Naive thymus-derived CD8-positive, alpha-beta T cell (primary cell): ENCODE measurements at places on chromosomes 1 and 21. TPM values are rescaled to one million over a fixed set of nuclear protein-coding genes. Genes with fewer than 3 reads are reported as not detected.

The SDC3 gene
- 0.16 TPM for total RNA-seq

The TMEM240 gene
- 3.4 TPM for total RNA-seq

DNA sequence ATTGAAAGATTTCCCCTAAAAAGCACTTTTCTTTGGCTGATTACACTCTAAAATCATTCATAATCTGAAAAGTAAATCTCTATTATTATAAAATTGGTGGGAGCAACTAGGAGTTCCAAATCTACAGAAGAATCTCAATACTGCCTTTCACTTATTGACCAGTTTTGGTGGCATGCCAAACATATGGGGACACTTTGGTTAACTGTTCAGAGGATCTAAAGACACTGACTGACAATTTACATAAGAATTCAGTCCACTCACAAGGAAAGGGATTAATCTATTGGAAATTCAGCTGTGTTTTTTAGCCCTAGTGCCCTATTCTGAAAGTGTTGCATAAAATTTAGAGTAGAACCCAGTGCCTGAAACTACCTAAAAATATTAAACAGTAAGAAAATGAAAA, 113.6 kb downstream of the LRRC40 start:
- no peaks in the 10 kb centered on the region for H3K36me3 ChIP-seq
- no peak overlapping the region for H3K27ac ChIP-seq
- peaks cover 16% of the 10 kb centered on the region for H3K27me3 ChIP-seq
- DNase-seq, result no peak
- no peak overlapping the region for H3K4me3 ChIP-seq

DNA sequence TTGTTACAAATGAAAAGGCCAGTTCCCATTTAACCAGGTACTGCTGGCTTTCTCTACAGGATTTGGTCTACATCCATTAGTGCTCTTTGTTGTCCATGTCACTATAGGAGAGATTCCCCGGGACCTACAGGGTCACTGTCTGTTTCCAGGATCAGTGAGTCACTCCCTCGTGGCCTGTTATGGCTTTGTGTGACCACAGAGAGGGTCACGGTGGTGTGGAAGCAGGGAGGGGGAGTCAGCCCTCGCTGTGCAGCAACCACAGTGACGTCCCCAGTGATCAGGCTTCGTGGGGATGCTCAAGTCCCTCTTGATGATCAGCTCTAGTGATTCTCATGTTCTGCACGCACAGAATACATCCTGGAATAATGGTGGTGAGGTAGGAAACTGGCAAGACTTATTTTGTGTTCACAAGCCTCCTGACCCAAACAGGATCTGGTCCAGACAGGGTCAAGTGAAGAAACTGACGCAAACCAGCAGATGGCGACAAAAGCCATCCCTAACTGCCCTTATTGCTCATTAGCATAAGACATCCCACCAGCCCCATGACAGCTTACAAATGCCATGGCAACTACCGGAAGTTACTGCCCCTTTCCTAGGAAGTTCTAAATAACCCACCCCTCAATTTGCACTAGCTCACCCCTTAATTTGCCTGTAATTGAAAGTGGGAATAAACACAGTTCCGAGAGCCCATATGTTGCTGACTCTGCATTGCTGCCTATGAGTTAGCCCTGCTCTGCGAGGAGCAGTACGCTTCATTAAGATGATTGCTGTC, 98.5 kb downstream of the DISC1 start:
- H3K27me3 ChIP-seq, result no peaks in the 10 kb centered on the region
- no peak overlapping the region for H3K4me3 ChIP-seq
- peaks cover 26% of the 10 kb centered on the region for H3K36me3 ChIP-seq
- no peak overlapping the region for H3K27ac ChIP-seq
- H3K4me1 ChIP-seq, result peaks cover 4% of the 10 kb centered on the region

The REN gene
- not detected for total RNA-seq

DNA sequence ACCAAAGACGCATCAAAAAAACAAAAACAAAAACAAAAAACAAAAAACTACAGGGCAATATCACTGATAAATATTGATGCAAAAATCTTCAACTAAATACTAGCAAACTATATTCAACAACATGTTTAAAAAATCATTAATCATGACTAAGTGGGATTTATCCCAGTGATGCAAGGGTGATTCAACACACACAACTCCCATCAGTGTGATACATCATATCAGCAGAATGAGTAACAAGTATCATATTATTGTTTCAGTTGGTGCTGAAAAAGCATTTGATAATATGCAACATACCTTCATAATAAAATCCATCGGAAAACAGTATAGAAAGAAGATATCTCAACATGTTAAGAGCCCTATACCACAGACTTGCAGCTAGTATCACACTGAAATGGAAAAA, 953.0 kb downstream of the AMY1C start:
- no peak overlapping the region for H3K27ac ChIP-seq
- H3K27me3 ChIP-seq, result no peaks in the 10 kb centered on the region
- no peak for DNase-seq
- no peaks in the 10 kb centered on the region for H3K36me3 ChIP-seq
- no peaks in the 10 kb centered on the region for H3K4me1 ChIP-seq

The MX2 gene
- 125 TPM for total RNA-seq

The KCND3 gene
- not detected for total RNA-seq

The ZNF683 gene
- total RNA-seq, result 2.4 TPM

The RGSL1 gene
- total RNA-seq, result not detected

GRCh38 chr21:45742247-45742646, 98.7 kb downstream of the PCBP3 start:
- no peaks in the 10 kb centered on the region for H3K27me3 ChIP-seq
- no peak for DNase-seq
- H3K36me3 ChIP-seq, result peaks cover 2% of the 10 kb centered on the region

The DIRAS3 gene
- total RNA-seq, result not detected

- H3K27ac ChIP-seq, result no peak overlapping the region
- no peaks in the 10 kb centered on the region for H3K4me1 ChIP-seq
- DNase-seq, result no peak
- no peaks in the 10 kb centered on the region for H3K27me3 ChIP-seq
- H3K36me3 ChIP-seq, result no peaks in the 10 kb centered on the region
Measured at GRCh38 chr1:3120994-3121393, 52.0 kb downstream of the PRDM16 start.

DNA sequence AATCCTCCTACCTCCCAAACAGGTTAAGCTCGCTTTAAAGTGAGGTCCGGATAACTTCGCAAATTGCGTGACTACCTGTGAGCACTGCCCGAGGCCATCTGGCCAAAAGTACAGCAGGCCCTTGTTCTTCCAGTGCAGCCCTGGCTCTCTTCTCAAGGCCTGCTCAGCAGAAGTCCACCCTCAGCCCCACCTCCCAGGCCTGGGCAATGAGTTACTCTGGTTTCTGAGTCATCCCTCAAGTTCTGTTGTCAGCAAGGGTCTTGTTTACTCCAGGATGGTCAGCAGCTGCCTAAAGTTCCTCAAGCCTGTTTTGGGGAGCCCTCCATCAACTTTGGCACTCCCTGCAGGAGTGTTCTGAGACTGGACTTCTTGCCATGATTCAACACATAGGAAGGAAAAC, 101.7 kb downstream of the BCAR3 start:
- H3K4me3 ChIP-seq, result no peak overlapping the region
- no peak overlapping the region for H3K27ac ChIP-seq

The PLEKHA6 gene
- total RNA-seq, result 1.2 TPM

The TSPEAR gene
- not detected for total RNA-seq

DNA sequence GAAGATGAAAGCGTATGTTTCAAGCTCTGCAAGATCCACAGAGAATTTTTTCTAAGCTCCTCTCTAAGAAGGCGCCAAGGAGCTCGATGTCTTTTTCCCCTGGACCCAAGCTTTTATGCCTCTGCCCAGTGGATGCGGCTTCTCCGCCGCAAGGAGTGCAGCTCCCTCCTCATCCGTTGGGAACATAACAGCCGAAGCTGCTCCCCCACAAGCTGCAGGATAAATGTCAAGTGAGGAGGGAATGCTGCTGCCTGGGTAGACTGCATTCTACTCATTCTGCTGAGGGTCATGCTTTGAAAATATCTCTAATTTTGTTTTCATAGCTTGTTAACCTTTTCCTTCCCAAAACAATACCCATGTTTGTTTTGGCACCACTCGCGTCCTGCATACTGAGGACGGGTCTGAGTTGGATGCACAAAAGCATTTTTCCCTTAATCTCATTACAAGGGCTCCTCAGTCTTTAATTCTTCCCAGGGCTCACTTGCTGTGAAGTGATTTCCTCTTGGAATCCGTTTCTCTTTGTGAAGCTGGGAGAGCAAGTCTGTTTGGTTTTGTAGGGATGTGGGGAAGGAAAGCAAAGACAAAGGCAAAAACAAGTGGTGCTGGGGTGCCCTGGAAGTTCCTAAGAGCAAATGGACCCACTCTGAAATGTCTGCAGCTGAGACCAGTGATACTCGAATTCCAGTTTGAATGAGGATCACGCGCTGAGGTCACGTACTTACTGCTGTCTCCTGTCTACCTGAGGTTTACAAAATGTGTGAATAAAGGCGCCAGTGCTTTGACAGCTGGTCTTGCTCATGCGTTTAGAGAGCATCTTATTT, 134.0 kb upstream of the IRF2BP2 start:
- H3K27me3 ChIP-seq, result no peaks in the 10 kb centered on the region
- no peak for DNase-seq
- no peak overlapping the region for H3K4me3 ChIP-seq

The USP1 gene
- 37.5 TPM for total RNA-seq

The HNRNPU gene
- 395 TPM for total RNA-seq

DNA sequence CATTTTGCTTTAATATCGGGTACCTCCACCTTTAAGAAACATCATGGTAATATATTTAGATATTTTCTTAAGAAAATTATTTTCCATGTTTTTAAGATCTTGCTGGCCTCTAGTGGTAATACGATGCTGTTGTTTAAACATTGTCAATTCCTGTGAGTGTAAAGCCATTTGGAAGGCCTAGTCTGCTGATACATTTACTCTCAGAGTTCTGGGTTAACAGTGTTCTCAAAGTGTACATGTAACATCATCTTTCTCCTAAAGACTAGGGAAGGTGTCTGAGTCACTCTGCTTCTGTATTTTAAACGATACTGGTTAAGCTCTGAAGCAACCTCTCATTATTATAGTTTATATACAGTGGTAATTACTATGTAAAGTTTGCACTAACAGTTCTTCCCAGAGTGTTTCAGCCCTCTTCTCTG, 189.1 kb downstream of the RASAL2 start:
- H3K27ac ChIP-seq, result no peak overlapping the region
- H3K4me1 ChIP-seq, result peaks cover 2% of the 10 kb centered on the region
- H3K27me3 ChIP-seq, result no peaks in the 10 kb centered on the region
- H3K4me3 ChIP-seq, result no peak overlapping the region
- no peaks in the 10 kb centered on the region for H3K36me3 ChIP-seq
- DNase-seq, result no peak

DNA sequence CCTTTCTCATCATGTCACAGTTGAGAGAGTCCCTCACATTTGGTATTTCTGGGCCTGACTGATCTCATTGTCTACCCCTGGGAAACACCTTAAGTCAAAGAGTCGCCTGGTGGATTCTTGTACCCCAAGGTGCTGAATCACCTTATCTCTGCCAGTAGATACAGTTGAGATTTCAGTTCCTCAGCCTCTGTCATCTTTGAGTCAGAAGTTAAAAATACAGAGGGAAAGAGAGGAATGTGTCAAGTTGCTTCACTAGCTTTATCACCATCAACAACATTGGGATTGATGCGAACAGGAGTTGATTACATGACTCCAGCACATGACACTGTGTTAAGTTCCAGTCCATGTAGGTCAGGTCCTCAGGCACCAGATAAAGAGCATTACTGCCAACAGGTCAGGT, 513.0 kb downstream of the NUF2 start:
- no peak for DNase-seq
- no peak overlapping the region for H3K4me3 ChIP-seq
- no peaks in the 10 kb centered on the region for H3K4me1 ChIP-seq
- no peaks in the 10 kb centered on the region for H3K36me3 ChIP-seq
- H3K27ac ChIP-seq, result no peak overlapping the region
- H3K27me3 ChIP-seq, result no peaks in the 10 kb centered on the region

GRCh38 chr1:186476264-186477040, 15.5 kb upstream of the PDC start:
- no peaks in the 10 kb centered on the region for H3K27me3 ChIP-seq
- no peak overlapping the region for H3K27ac ChIP-seq
- no peak overlapping the region for H3K4me3 ChIP-seq
- no peaks in the 10 kb centered on the region for H3K4me1 ChIP-seq

- peaks cover 8% of the 10 kb centered on the region for H3K36me3 ChIP-seq
- H3K4me1 ChIP-seq, result peaks cover 39% of the 10 kb centered on the region
- no peaks in the 10 kb centered on the region for H3K27me3 ChIP-seq
Measured at GRCh38 chr1:21262293-21263051, 27.8 kb downstream of the ECE1 start.

GRCh38 chr1:93588206-93588605, 93.4 kb downstream of the BCAR3 start:
- peaks cover 3% of the 10 kb centered on the region for H3K36me3 ChIP-seq
- H3K27me3 ChIP-seq, result no peaks in the 10 kb centered on the region
- no peak overlapping the region for H3K4me3 ChIP-seq
- peak overlapping the region; percentile 51 for H3K27ac ChIP-seq
- no peak for DNase-seq
- H3K4me1 ChIP-seq, result peaks cover 38% of the 10 kb centered on the region

GRCh38 chr1:82903626-82904025, 1095.3 kb downstream of the TTLL7 start:
- H3K4me3 ChIP-seq, result no peak overlapping the region
- H3K4me1 ChIP-seq, result no peaks in the 10 kb centered on the region
- DNase-seq, result no peak
- H3K36me3 ChIP-seq, result no peaks in the 10 kb centered on the region
- H3K27ac ChIP-seq, result no peak overlapping the region
- no peaks in the 10 kb centered on the region for H3K27me3 ChIP-seq

The TMPRSS2 gene
- not detected for total RNA-seq

The ROR1 gene
- 0.80 TPM for total RNA-seq

The GBP6 gene
- total RNA-seq, result 0.10 TPM

The BGLAP gene
- total RNA-seq, result 6.5 TPM

The ADIPOR1 gene
- total RNA-seq, result 58.8 TPM

DNA sequence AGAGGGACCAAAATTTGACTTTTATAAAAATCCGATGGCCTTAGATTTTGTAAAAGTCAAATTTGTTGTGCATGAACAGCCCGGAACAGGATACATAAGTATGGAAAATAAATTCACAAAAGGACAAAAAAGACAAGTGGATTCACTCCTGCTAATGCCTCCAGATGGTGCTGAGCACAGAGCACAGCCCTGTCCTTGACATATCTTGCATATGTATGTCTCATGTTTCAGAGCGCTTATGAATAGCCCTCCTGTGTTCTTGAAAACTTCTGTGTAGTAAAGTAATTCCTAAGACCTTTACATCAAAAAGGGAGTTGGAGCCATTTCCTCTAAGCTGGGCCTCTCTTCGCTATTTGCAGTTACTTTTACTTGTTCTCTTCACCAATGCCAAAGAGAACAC, 110.7 kb upstream of the RAB3GAP2 start:
- DNase-seq, result no peak
- H3K36me3 ChIP-seq, result no peaks in the 10 kb centered on the region
- no peaks in the 10 kb centered on the region for H3K4me1 ChIP-seq
- peaks cover 17% of the 10 kb centered on the region for H3K27me3 ChIP-seq

- no peaks in the 10 kb centered on the region for H3K4me1 ChIP-seq
- no peak overlapping the region for H3K4me3 ChIP-seq
- H3K36me3 ChIP-seq, result no peaks in the 10 kb centered on the region
- no peak overlapping the region for H3K27ac ChIP-seq
Measured at GRCh38 chr1:113266788-113267187, 123.5 kb upstream of the MAGI3 start.

- H3K36me3 ChIP-seq, result peaks cover 18% of the 10 kb centered on the region
- no peaks in the 10 kb centered on the region for H3K27me3 ChIP-seq
- no peak overlapping the region for H3K27ac ChIP-seq
- H3K4me1 ChIP-seq, result peaks cover 36% of the 10 kb centered on the region
- H3K4me3 ChIP-seq, result no peak overlapping the region
- DNase-seq, result no peak
Measured at GRCh38 chr1:145827966-145828365, 4.0 kb downstream of the POLR3C start.

GRCh38 chr1:3963554-3963953, 63.5 kb upstream of the C1orf174 start:
- DNase-seq, result no peak
- peaks cover 2% of the 10 kb centered on the region for H3K4me1 ChIP-seq
- H3K4me3 ChIP-seq, result no peak overlapping the region
- H3K27ac ChIP-seq, result no peak overlapping the region
- H3K36me3 ChIP-seq, result peaks cover 4% of the 10 kb centered on the region
